ENCODE measurements at places on chromosomes 1 and 21. TPM values are rescaled to one million over a fixed set of nuclear protein-coding genes. Genes with fewer than 3 reads are reported as not detected.

GRCh38 chr1:26752519-26752918, 35.2 kb upstream of the PIGV start:
- H3K4me3 ChIP-seq = no peak overlapping the region
- no peaks in the 10 kb centered on the region for H3K27me3 ChIP-seq
- H3K4me1 ChIP-seq = peaks cover 71% of the 10 kb centered on the region
- DNase-seq = no peak
- H3K27ac ChIP-seq = peak overlapping the region; percentile 74
- no peaks in the 10 kb centered on the region for H3K36me3 ChIP-seq

DNA sequence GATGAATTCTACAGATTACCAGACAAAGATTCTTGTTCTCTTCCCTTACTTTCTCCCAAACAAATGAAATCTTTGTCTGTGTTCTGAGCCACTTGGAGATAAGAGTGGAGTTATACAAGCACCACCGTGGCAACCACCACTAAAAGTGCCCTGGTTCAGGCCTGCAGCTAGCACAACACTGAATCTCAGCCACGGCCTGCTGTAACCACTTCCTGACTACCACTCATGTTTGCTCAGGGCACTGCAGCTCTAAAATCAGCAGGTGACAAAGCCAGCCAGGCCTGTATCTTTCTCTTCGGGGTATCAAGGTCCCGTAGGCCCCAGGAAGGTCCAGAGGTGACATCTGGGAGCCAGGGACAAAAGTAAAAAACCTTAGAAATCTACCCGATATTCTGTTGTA, 3.2 kb upstream of the OR2T6 start:
- H3K27ac ChIP-seq = no peak overlapping the region
- H3K36me3 ChIP-seq = no peaks in the 10 kb centered on the region
- H3K4me1 ChIP-seq = no peaks in the 10 kb centered on the region
- H3K4me3 ChIP-seq = no peak overlapping the region

- no peak overlapping the region for H3K27ac ChIP-seq
- H3K27me3 ChIP-seq = no peaks in the 10 kb centered on the region
- H3K4me3 ChIP-seq = no peak overlapping the region
- no peaks in the 10 kb centered on the region for H3K36me3 ChIP-seq
Observed at GRCh38 chr1:197896301-197896700, 6.1 kb upstream of the C1orf53 start.

GRCh38 chr1:8276173-8276914, 41.6 kb upstream of the SLC45A1 start:
- H3K4me1 ChIP-seq = no peaks in the 10 kb centered on the region
- H3K27ac ChIP-seq = no peak overlapping the region
- no peaks in the 10 kb centered on the region for H3K36me3 ChIP-seq
- no peak overlapping the region for H3K4me3 ChIP-seq
- H3K27me3 ChIP-seq = no peaks in the 10 kb centered on the region
- DNase-seq = no peak

DNA sequence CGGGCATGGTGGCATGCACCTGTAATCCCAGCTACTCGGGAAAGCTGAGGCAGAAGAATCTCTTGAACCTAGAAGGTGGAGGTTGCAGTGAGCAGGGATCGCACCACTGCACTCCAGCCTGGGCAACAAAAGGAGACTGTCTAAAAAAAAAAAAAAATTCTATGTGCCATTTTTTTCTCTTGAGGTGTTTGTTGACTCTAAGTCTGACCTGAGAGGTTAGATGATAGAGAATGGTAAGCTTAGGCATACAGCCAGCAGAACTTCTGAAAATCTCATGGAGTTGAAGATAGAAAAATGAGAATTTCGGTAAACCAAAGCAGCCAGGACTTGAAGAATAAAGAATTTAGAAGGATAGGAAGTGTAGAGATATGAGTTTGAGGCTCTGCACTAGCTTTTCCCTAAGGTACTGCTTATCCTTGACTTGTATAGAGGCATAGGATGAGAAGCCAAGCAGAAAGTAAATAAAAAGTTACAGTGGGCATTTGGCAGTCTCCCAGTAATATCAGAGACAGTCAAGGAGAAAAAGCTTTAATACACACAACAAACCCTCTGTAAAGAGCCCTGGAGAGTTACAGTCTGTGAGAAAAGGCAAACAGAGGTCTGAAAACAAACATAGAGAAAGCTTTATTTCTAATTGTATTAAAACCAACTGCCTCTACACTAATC, 24.3 kb downstream of the F13B start:
- H3K36me3 ChIP-seq = no peaks in the 10 kb centered on the region
- DNase-seq = no peak
- no peak overlapping the region for H3K27ac ChIP-seq
- H3K4me3 ChIP-seq = no peak overlapping the region

- H3K27ac ChIP-seq = no peak overlapping the region
- no peak overlapping the region for H3K4me3 ChIP-seq
- H3K36me3 ChIP-seq = no peaks in the 10 kb centered on the region
- DNase-seq = no peak
Observed at GRCh38 chr1:57249511-57249910, 174.3 kb downstream of the DAB1 start.

- H3K4me3 ChIP-seq = no peak overlapping the region
- H3K27ac ChIP-seq = no peak overlapping the region
- H3K36me3 ChIP-seq = no peaks in the 10 kb centered on the region
- H3K27me3 ChIP-seq = peaks cover 67% of the 10 kb centered on the region
- no peaks in the 10 kb centered on the region for H3K4me1 ChIP-seq
Observed at GRCh38 chr21:44708213-44708865, 3.0 kb downstream of the TSPEAR start.

- no peak for DNase-seq
- peaks cover 34% of the 10 kb centered on the region for H3K36me3 ChIP-seq
- no peak overlapping the region for H3K27ac ChIP-seq
- no peaks in the 10 kb centered on the region for H3K27me3 ChIP-seq
Observed at GRCh38 chr1:160096274-160097116, 1.9 kb downstream of the IGSF8 start.

DNA sequence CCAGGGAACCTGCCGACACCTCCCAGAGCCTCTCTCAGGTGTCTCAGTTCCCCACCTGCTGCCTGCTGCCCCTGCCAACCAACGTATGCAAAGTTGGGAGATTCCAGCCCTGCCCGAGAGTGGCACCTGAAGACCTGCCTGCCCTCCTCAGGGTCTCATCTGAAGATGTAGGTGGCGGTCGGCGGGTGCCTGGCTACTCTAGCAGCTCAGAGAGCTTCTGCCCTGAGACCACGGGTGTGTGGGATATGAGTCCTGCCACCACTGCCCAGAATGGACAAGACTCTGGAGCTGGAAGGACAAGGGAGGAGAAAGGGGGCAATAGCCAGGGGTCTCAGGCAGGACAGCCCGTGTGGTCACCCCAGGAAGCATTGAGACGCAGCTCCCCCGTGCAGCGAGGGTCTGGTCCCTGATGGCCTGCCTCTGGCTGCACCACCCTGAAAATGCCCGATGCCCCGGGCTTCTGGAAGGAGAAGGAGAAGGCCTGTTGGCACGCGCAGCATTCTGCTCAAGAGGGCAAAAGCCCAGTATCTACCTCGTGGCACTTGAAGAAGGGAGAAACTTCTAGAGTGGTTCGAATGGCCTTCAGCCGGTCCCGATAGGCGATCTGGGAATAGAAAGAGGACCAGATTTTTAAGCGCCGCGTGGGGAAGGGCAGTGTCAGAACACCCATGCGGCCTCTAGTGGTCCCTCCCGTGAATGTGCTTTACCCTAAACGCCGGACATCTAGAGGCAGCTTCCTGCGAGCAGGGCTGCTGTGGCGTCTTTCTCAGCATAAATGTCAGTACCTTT, 88.8 kb downstream of the STUM start:
- no peaks in the 10 kb centered on the region for H3K27me3 ChIP-seq
- H3K36me3 ChIP-seq = peaks cover 31% of the 10 kb centered on the region
- peak; percentile 63 for DNase-seq
- H3K27ac ChIP-seq = peak overlapping the region; percentile 45

DNA sequence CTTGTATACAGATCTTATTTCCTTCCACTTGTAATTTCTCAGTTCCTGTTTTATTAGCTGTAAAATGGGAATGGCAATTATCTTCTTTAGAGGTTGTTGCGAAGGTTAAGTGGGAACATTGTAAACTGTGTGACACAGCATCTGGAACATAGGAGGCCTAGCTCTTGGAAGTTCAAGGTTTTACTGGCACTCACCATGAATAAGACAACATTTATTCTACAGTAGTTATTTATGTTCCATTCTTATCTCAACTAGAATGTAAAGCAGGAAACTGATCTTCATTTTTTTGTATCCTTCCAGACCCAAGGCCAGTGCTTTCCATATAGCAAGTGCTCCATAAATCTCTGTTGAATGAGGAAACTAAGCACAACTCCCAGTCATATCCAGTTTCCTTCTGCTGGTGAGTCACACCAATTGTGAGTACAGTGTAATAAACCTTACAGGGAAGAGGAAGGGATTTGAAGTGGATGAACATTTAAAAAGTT, 1.4 kb downstream of the BCL10 start:
- H3K36me3 ChIP-seq = peaks cover 38% of the 10 kb centered on the region
- H3K27ac ChIP-seq = no peak overlapping the region
- peaks cover 30% of the 10 kb centered on the region for H3K4me1 ChIP-seq
- no peak for DNase-seq
- H3K4me3 ChIP-seq = peak overlapping the region; percentile 95

DNA sequence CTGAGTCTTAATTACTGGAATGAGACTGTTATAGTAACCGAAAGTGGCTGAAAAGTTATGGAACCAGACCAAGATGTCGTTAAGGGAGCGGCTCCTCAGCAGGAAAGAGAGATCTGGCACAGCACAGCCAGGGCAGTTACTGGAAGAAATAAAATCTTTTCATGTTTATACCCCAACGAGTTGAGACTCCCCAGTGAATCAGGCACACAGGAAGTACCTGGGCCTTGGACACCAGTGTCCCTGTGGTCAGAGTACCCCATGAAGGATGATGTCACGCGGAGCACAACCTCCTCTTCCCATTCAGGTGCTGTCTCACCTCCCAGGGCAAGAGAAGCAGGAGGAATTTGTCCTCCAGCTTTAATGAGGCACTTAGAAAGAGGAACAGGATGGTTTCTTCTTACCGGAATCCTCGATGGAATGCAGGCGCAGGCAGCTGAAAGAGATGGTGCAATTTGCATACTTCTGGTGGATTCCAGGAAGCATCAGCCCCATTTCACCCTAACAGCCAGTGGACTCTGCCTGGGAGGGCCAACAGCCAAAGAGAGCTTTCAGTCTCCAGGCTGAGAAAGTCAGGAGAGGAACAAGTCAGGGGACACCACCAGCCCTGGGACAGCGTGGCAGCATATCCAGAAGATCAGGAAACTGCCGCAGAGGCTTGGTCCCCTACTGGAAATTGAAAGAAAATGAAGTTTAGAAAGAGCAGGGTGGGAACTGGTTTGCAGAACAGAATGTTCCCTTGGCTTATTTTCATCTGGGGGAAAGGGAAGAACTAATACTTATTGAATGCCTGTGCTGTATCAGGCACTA, 35.9 kb upstream of the CTTNBP2NL start:
- H3K4me1 ChIP-seq = peaks cover 9% of the 10 kb centered on the region
- H3K4me3 ChIP-seq = peak overlapping the region; percentile 11
- no peaks in the 10 kb centered on the region for H3K27me3 ChIP-seq
- H3K36me3 ChIP-seq = no peaks in the 10 kb centered on the region
- peak; percentile 23 for DNase-seq
- peak overlapping the region; percentile 86 for H3K27ac ChIP-seq

Gene LRRC3
- total RNA-seq = 1.9 TPM

Gene TFF2
- not detected for total RNA-seq

Gene DCST1
- not detected for total RNA-seq

Gene SNRPE
- total RNA-seq = 66.4 TPM
